AG04450 (cell line): ENCODE measurements at places on chromosomes 5 and 9.

- no peak for DNase-seq
Measured at GRCh38 chr5:118506217-118506852, 482.0 kb downstream of the DTWD2 start.

GRCh38 chr9:8030095-8030494, 230.5 kb upstream of the DMAC1 start:
- no peak for DNase-seq

DNA sequence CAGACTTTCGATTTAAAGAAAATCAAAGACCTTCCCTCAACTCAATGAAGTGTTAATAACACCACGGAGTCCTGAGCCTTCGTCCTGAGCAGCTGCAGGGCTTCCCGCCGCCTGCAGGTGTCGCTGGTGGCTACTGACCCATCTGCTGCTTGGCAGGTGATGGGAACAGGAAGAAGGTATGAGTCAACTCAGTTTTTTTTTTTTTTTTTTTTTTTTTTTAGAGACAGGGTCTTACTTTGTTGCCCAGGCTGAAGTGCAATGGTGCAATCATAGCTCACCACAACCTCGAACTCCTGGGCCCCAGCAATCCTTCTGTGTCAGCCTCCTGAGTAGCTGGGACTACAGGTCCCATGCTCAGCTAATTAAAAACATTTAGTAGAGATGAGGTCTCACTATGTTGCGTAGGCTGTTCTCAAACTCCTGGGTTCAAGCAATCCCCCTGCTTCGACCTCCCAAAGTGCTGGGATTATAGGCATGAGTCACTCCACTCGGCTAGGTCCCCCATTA, 185.7 kb upstream of the IL12B start:
- no peak for DNase-seq

- DNase-seq: no peak
Measured at GRCh38 chr5:172830275-172830799, 3.7 kb upstream of the ERGIC1 start.

- DNase-seq: no peak
Measured at GRCh38 chr9:124281931-124282371, 24.2 kb downstream of the NEK6 start.

DNA sequence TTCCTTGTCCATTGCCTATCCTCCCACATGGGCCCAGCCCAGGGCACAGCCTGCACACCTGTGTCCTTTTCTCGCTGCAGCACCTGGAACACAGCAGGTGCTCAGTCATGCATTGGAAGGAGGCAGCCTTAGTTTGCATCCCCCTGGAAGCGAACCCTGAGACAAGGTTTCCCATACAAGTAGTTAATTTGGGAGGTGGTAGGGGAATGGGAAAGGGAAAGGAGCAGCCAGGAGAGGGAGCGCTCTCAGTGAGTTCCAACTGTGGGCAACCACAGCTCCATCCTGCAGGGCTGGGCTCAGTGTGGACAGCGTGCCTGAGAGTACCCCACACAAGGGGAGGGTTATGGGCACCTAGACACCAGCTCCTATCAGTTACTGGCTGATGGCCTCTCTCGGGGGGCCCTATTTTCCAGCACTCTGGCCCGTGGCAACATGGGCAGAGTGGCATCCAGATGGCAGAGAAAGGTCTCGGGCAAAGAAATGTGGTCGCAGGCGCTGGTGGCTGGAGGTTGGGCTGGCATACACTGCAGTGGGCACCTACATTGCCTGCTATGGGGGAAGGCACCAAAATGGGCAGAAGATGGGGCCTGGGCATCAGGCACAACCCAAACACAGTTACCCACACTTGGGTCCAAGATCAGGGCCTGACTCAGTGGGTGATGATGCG, 50.1 kb downstream of the TSPAN17 start:
- no peak for DNase-seq

- no peak for DNase-seq
Measured at GRCh38 chr5:10564838-10565784, 1.2 kb downstream of the ANKRD33B start.

DNA sequence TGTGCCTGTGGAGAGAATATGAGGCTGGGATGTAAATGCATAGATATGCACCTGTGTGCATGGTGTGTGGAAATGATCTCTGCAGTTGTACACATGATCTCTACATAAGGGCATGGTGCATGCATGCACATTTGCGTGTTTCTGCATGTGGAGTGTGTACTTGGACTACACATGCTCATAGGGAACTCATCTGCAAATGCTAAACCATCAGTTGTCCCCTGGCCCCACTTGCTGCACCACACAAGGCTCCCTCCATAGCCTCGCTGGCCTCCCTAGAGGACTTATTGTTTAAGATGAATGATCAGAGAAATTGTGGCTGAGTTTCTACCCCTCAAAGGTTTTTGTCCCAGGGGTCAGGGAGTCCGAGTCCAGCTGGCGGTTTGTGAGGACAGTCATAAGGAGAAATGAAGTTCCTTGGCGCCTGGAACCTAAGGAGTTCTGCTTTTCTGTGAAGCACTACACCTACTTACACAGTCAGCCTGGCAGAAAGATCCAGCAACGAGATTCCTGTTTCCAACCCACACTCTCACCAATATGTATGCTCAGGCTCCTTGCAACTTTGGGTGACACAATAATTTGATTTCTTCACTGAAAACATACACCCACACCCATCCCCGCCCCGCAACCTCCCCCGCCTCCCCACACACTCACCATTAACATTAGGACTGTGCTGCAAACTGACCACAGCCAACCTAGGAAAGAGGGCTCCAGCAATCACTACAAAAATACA, 79.9 kb upstream of the CPEB4 start:
- no peak for DNase-seq

GRCh38 chr5:141686648-141687416, 4.8 kb upstream of the ARAP3 start:
- DNase-seq: no peak

DNA sequence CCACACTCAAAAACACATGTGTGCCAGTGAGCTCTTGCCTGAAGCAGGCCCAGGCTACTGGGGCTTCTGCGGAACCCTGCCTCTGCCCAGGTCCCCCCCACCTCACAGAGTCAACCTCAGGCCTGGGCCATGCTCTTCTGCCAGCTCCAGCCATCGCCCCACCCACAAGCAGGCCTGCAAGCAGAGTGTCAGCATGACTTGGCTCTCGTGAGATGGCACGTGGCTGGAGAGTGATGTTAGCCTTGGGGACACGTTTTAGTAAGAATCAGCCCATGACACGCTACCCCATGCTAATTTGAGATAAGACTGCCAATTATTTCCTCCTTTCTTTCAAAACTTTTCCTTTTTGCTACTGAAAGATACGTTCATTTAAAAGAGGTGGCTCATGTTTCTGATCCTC, 351.7 kb downstream of the IRX2 start:
- no peak for DNase-seq

DNA sequence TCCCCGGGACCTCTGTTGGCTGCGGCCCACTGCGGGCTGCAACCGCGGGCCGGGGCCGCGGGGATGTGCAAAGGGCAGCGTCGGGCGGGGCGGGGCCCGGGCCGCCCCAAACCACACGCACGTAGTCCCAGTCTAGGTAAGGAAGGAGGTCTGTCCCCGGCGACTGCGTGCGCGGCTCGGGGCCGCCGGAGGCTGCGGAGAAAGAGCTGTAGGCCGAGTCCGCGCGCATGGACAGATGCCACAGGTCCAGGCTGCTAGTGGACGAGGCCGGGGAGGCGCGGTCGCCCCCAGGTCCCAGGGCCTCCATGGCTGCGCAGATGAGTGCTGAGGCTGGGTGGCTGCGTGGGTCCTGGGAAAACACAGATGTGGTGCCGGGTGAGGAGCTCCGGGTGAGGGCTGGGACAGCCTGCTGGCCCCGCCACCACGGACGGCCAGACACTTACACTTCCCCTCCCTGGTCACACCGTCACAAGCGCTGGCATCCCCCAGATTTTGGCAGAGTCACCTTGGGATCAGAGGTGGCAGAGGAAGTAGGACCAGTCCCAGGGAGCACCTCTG, 4.5 kb downstream of the SHROOM1 start:
- DNase-seq: no peak

DNA sequence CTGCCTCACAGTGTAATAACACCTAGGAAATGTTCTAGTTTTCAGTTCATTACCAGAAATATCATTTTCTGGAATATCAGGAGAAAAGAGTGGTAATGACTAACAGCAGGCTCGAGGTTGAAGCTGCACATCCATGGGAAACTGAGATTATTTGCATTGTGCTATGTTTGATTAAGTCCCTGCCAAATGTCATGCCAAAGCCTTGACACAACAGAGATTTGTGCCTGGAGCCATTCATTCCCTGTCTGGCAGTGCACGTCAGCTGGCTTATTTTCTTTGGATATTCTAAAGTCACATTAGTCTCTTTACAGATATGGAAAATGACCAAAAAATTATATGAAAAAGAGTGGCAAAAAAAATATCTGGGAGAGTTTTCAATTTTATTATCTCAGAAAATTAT, 848.0 kb downstream of the PTPRD start:
- no peak for DNase-seq

- no peak for DNase-seq
Measured at GRCh38 chr5:60469286-60469685, 230.7 kb downstream of the DEPDC1B start.

DNA sequence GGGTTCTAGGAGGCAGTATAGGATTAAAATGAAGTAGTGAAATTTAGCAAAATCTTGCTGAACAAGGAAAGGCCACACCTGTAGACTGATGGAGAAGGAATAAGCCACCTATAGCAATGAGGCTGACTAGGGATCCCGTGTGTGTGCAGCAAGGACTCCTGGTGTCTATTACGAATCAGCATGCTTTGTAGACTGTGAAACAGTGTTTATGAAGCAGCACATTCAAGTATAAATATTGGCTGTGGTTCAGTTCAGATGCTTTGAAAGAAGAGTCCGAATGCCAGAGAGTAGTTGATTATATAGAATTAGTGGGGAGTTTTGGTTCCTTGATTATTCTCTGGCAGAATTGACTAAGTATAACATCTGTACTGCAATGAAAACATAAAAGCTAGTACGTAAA, 41.8 kb downstream of the CAST start:
- DNase-seq: no peak

- DNase-seq: no peak
Measured at GRCh38 chr5:171484460-171484899, 65.0 kb downstream of the FGF18 start.

GRCh38 chr5:154474396-154475334, 3.4 kb downstream of the HAND1 start:
- DNase-seq: no peak

DNA sequence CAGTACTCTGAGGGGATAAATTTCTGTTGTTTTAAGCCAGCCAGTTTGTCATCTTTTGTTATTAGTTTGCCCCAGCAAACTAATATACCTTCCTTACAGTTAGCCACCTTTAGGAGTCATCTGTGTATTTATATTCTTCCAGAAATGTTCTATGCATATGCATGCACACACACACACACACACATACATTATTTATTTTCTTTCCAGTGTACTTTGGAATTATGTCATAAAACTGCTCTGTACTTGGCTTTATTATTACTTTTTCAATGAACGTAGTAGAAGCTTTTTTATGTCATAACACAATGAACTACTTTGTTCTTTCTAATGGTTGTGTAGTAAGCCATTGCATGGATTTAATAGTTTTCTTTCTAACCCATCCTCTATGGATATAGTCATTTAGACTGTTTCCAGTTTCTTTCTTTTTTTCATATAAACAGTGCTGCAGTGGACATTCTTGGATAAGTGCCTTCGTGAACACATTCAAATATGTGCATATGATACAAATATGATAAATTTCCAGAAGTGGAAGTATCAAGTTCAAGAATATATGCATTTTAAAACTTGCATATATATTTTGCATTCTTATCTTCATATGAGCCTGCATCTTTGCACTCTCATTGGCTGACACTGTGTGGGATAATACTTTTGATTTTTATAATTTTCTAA, 26.6 kb upstream of the DAB2 start:
- DNase-seq: no peak

DNA sequence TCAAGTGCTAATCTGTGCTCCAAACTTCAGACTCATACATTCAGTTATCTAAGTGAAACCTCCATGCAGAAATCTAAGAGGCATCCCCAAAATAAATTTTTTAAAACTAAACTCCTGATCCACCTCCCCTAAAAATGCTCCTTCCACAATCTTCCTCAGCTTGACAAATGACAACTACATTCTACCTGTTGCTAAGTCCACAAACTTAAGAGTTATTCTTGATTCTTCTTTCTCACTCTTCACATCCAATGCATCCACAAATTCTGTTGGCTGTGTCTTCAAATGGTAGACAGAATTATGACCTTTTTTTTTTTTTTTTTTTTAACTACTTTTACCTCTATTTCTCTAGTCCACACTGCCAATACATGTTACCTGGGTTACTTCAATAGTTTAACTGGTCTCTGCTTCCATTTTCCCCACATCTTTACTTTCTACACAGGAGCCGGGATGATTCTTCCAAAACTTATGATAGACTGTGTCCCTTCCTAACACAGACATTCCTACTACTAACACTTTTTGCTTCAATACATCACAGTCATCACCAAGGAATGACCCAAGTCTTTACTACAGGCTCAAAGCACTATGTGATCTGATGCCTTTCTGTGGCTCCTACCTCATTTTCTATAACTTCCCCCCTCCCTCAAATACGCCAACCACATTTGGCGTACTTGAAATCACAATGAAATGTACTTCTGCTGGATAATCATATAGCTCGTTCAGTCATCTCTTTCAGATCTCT, 143.6 kb downstream of the PDE4D start:
- DNase-seq: no peak

DNA sequence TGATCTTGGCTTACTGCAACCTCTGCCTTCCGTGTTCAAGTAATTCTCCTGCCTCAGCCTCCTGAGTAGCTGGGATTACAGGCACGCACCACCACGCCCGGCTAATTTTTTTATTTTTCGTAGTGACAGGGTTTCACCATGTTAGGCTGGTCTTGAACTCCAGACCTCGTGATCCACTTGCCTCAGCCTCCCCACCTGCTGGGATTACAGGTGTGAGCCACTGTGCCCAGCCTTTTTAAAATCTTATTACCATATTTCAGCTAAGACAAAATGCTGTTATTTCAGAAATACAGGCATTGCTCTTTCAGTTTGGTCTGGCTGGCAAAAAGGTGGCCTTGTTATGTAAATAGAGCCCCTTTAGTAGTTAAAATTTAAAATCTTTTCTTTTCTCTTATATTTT, 46.9 kb upstream of the GLDC start:
- no peak for DNase-seq

- no peak for DNase-seq
Measured at GRCh38 chr9:135522137-135522877, 1.1 kb downstream of the LCN1 start.

DNA sequence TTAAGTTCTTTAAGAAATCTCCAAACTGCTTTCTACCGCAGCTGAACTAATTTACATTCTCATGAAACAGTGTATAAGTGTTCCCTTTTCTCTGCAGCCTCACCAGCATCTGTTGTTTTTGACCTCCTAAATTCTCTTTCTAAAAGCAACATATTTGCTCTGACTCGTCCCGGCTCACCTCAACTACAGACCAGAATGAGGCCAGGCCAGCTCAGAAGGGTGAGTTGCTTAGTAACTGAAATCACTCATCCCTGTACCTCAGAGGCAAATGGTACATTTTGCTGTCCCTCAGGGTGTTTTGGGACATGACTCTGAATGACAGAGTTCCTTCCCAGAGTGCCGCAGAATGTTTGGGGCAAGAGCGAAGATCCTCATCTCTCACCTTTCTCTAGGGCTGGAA, 127.5 kb downstream of the FRMD3 start:
- no peak for DNase-seq
